Ovary (tissue), 10 donors: ENCODE measurements at places on chromosomes 2 and 18.

DNA sequence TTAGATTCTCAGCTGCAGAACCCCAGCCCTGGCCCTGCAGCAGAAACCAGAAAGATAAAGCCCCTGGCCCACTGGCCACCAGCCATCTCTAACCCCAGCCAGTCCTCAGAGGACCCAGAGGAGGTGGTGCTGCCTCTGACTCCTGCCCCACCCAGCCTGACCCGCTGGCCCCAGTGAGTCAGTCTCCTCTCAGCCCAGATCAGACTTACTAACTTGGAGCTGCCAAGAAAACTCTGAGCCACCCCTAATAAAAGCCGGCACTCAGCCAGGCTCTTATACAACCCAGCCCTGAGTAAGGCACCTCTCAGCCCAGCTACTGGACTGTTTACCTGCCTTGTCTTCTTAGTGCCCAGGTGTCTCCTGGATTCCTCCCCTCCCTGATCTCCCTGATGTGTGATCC, 2.0 kb downstream of the SLC14A2 start:
- DNase-seq: peak; percentile 41

- DNase-seq: no peak
Measured at GRCh38 chr2:11752906-11753305, 6.5 kb downstream of the LPIN1 start.

DNA sequence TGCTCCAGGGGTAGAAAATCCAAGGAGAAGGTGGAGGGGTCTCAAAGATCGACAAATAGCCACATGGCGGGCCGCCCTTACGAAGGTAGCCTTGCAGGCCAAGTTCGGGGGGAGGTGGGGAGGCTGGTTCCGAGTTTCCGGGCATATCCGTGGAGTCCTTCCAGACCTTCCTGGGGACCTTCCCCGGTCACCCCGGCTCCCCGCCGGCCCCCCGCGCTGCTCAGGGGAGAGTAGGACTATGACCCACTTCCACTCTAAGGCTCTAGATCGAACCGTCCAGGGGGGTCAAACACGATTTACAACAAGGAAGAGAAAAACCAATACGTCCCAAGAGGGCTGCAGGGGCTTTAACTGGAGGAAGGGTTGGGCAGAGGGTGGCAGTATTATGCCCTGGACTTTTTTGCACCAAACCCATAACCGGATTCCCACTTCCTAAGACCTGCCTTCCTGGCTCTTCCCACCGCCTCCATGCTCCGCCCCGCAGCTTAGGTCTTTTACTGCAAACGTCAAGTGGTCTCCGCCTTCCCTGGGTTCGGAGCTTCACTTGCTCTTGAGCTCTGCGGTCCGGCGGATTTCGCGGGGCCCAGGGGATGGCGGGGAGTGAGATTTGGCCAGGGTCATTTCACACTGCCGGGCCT, 779 bp upstream of the LYPD6 start:
- DNase-seq: peak; percentile 23

DNA sequence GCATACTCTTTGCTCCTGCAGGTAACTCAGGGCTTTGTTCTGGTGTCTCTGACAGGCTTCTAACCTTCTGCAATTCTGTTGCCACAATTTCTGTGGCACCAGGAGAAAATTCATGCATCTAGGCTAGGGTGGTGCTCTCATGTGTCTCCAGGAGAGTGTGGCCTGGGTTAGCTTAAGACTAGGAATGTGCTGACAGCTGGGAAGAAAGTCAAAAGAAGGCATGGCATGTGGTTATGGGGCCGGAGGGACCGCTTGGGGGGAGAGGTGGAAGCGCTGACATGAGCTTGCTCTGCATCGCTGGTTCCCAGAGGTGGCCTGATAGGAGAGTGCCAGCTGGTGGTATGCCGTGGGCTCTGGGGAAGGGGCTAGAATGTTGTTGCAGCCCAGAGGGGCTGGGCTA, 173.3 kb upstream of the TNP1 start:
- no peak for DNase-seq

DNA sequence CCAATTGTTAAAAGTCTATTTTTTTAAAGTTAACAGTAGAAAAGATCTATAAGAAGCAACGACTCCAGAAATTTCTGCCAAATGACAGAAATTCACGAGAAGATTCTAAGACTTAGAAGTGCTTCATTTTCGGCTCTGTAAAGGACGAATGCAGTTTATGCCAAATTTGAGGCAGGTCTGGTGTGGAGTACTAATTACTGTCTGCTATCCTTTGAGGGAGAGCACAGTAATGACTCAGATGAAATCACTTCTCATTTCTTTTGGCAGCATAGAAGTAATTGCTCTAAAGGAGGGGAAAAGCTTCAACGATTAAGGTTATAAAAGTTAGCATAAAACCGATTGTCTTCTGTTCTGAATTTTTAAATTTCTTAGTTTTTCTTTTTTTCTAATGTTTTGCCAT, 11.4 kb downstream of the G6PC2 start:
- no peak for DNase-seq

DNA sequence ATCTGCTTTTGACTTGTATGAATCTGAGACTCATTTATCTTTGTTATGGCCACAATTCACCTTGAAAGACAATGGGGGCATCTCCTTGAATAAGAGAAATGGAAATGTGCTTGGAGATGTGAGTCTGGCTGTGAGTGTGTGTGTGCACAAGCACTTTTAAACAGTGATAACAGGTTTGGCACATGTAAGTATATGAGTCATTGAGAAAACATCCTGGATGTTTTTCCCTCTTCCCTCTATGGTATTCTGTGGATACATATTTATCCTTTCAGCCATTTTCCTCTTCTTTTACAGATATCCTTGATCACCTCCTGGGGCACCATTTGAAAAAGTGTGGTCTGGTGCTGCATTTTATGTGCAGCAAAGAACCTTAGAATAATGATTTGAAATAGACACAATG, 317.3 kb upstream of the THUMPD2 start:
- no peak for DNase-seq

GRCh38 chr2:73203055-73203681, 794 bp downstream of the NOTO start:
- no peak for DNase-seq

DNA sequence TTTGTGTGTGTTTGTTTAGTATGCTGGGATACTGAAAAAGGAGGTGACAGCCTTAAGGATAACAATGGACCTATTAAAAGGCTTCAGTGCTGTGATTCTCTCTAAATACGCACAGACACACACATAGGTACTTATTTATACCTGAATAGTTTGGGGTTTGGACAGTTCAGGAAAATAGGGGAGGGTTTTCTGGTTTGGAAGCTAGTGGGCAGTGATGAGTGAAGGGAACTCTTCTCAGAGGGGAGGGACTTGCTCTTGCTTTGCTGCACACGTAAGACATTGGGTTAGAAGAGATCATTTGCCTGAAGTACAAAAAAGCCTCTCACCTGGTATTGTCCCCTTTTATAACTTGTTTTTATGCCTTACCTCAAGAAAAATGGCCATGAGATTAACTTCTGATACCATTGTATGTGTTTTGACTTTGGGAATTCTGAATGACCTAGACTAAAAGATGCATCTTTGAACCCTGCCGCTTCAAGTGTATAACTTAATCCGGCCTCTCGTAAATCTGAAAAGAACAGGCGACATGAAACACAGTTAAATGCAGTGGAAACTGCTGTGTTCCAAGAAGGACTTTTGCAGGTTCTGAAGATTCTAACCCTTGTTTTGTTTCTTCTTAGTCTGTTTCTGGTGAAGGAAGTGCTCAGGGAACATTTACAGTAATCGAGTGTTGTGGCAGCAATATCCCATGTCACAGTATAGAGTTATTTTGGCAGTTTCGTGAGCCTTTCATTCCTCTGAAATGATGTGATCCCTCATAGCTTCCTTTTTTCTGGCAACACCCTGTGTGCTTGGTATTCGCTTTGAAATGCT, 2.5 kb downstream of the CRIM1 start:
- DNase-seq: no peak

GRCh38 chr18:66749030-66749429, 145.1 kb upstream of the CDH19 start:
- DNase-seq: no peak

DNA sequence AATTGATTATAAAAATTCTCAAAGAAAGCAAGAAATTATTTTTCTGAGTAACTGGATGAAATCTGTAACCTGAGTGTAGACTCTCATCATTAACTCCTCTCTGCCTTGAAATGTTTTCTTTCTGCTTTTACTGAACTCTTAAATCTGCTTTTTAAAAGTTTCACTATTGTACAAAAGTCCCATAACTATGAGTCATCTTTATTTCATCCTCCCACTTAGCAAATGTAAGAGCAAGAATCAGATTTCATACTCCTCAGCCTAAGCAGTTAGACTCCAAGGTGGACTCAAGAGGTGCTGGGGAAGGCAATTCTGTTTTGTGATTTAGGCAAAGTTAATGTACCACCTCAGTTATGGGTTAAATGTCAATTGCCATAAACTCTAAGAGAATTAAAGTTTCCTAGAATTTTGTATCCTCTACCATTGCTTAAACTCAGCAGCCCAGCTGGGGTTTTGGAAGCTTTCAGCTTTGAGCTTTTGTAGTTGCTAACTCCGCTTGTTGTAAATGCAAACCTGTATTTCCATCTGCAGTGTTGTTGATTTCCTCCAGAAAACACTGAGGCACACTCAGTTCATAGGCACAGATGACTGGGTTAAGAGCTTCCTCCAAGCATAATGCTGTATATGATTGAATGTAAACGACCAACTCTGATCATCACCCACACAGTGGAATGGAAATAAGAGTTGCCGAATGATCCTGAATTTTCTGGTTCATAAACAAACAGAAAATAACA, 268.8 kb downstream of the ARHGAP15 start:
- DNase-seq: no peak

- no peak for DNase-seq
Measured at GRCh38 chr2:74584088-74584645, 29.6 kb downstream of the DOK1 start.

- DNase-seq: no peak
Measured at GRCh38 chr2:15412779-15413178, 148.4 kb downstream of the NBAS start.

DNA sequence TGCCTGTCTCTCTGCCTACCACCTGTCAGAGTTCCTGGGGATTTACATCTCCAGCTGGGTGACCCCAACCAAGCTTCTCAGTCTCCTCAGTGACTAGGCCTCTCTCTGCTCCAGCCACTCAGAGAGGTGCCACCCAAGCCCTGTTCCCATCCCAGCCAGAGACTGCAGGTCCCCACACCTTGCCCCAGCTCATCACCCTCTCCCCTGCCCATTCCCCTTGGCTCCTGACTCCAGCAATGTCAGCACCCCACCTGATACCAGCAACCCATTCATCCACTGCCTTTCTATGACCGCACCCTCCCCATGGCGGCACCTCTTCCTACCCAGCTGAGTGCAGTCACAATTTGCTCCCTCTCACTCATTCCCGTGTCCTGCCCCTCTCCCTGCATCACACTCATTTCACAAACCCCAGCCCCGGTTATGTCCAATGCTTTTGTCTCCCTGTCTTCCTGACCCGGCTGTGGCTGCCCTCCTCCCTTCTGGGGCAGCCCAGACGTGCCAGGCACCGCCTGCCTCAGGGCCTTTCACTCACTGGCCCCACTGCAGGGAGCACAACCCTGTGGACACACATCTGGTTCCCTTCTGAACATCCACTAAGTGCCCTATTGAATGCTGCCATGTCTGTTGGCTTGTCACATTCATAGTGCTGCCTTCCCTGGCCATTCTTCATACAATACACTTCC, 494.8 kb upstream of the HS6ST1 start:
- no peak for DNase-seq

DNA sequence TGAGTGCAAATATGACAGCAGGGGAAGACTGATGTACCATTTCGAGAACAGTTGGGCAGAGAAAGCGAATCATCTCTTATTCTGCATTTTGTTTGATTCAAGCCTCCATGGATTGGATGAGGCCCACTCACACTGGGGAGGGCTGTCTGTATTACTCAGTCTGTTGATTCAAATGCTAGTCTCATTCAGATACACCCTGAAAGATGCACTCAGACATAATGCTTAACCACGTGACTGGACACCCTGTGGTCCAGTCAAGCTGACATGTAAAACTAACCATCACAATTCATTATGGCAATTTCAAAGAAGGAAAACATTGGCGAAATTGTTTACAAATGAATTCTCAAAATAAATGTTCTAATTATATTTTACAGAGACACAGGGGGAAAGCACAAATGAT, 1210.2 kb downstream of the DPP10 start:
- no peak for DNase-seq

- DNase-seq: peak; percentile 36
Measured at GRCh38 chr2:170713543-170714380, 1.4 kb upstream of the SP5 start.

- no peak for DNase-seq
Measured at GRCh38 chr2:9756692-9757250, 86.5 kb upstream of the TAF1B start.

GRCh38 chr18:31595121-31595771, 3.6 kb downstream of the TTR start:
- no peak for DNase-seq

- no peak for DNase-seq
Measured at GRCh38 chr18:47795434-47795814, 135.0 kb downstream of the SMAD2 start.

DNA sequence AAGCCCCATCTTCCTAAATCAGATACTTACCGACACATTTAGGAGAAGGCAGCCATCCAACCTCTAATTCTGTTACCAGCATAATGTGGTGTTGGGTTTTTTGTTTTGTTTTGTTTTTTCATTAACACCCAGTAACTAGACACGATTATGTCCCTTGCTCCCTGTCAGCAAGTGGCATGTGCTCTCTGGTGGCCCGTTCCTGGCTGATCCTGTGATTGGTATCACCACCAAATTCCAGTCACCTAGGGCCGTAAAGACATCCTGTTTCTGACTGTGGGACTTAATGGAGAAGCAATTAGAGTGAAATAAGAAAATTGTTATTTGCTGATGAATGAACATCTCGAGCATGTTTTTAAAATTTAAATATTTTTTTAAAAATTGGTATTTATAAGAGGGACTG, 5.9 kb upstream of the DLX1 start:
- no peak for DNase-seq

DNA sequence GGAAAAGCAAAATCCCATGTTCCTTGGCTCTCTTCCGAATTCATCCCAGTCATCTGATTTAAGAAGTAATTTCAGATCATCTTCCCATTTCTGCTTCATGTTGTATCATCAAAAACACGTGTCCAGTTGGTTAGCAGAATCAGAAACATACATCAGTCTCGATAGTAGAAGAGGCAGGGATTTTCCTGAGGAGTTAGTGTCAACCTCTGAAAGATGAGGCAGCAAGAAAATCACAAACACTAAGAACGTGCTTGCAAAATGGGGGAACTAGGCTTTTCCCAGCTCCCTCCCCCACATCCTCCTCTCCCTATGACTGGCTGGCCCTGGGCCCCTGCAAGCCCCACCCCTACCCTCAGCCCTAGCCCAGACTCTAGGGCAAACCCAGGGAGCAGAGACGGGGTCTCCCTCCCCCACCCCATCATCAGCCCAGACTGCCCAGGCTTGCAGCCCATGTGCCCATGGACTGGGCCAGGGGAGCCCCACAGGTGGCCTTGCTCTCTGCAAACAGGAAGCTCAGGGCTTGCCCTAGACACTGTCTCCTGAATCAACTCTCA, 161.0 kb upstream of the ID2 start:
- no peak for DNase-seq

DNA sequence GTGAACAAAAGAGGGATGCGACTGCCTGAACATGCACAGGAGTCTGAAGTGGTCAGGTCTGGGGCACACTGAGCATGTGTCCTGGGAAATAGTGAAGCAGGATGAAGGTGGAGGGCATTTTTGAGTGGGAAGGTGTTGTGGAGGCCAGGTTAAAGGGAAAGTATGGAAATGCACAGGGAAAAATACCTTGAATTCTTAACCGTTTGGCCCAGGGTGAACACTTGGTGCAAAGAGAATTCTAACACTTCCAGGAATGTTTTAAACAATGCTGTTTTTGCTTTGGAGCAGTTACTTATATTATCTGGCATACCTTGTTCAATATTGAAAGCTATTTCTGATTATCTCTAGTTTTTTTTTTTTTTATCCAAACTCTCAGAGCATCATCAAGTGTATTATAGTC, 623.5 kb downstream of the DCC start:
- no peak for DNase-seq
